ENCODE measurements at places on chromosomes 1 and 21.

DNA sequence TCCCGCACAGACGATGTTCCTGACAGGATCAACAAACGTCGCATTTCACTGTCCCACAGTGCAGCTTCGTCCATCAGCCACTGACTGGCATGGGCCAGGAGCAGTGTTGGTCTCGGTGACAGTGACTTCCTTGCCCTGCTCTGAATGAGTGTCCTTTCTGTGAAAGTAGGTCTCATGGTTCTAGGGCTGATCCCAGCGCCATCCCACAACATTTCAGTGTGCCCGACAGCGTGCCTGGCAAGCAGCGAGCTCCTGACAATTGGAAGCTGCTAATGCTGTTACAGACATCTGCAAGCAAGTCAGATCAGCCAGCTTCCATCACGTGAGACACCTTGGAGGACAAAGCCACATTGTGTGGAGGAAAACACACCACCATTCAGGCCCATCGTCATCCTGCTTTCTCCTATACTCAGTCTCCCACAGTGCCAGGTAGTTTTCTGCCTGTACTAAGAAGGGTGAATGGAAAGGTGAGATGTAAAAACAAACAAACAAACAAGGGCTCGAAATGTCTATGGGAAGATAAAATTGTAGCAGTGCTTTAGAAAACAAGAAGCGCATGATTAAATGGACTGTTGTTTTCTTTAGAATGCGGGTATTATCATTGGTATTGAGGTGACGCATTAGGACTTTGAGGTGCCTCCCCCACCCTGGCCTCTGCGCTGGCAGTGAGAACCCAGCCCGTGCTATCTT is 21.9 kb downstream of the ERRFI1 start:
- DNase-seq, result no peak

- DNase-seq, result no peak
Observed at GRCh38 chr1:210588946-210589345, 260.2 kb downstream of the HHAT start.

GRCh38 chr1:15218287-15219279 is 28.4 kb upstream of the FHAD1 start:
- no peak for DNase-seq

GRCh38 chr1:193417945-193418744 is 231.7 kb upstream of the B3GALT2 start:
- DNase-seq, result no peak

GRCh38 chr1:39573736-39574624 is 2.6 kb downstream of the PABPC4 start:
- no peak for DNase-seq

GRCh38 chr21:34967509-34968289 is 81.4 kb downstream of the RUNX1 start:
- DNase-seq, result no peak

DNA sequence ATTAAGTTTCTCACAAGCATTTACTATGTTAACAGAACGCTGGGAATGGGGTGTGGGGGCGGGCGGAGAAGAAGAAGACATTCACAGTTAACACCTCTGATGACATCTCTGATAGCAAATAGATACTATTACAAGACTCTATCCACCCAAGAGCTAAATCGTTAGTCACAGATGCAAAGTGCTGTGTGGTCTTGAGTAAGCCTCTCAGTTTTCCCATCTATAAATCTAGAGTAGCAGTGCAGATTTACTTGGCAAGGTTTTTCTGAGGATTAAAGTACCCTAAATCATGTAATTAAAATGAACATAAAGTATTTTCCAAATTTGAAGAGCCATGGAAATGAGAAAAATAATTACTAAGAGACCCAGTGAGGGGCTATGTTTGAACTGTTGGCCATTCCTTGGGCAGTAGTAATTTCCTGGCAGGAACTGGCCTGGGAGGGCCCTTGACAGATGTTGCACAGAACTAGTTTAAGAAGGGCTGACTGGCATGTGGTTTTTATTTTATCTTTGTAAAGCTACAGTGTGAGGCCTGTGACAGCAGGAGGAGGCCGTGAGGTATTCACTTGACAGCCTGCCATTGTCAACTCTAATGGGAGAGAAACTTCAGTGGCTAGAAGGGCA is 58.7 kb upstream of the APOBEC4 start:
- no peak for DNase-seq

DNA sequence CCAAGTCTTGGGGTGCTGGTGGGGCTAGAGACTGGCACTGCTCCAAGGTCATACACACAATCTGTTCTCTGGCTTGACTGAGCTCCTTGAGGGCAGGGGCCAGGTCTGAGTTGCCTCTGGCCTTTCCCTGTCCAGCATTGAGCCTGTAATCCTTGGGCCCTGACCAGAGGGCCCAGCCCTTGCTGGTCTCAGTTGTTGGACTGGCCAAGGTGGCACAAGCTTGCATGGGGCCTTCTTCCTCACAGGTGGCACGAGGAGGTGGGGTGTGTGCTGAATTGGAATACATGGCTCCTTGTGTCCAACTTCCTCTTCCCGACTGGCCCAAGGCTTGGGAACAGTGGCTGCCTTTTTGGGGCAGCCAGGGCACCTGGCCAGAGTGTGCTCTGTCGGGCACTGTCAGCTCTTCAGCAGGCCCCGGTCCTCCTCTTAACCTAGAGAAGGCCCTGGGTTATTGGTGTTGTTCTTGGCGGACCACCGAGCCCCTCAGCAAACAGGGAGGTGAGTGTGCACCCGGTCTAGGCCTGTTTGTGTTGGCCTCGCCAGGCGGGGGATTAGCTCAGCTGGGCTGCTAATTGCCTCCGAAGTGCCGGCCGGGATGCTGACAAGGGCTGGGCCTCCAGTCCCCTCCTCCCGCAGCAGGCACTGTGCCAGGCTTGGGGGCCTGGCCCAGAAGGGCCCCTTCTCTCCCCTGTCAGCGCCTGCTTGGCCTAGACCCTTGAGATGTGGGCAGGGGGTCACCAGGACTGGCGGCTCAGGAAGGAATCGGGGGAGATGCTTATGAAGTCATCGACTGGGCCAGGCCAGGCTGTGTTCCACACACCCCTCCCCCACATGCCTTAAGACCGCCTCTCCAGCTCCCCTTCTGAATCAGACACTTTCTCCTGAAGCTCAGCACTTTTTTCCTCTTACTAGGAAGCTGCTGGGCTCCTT is 28.5 kb downstream of the WNT4 start:
- no peak for DNase-seq

- DNase-seq, result no peak
Observed at GRCh38 chr1:234533034-234533891, 54.3 kb upstream of the TARBP1 start.

DNA sequence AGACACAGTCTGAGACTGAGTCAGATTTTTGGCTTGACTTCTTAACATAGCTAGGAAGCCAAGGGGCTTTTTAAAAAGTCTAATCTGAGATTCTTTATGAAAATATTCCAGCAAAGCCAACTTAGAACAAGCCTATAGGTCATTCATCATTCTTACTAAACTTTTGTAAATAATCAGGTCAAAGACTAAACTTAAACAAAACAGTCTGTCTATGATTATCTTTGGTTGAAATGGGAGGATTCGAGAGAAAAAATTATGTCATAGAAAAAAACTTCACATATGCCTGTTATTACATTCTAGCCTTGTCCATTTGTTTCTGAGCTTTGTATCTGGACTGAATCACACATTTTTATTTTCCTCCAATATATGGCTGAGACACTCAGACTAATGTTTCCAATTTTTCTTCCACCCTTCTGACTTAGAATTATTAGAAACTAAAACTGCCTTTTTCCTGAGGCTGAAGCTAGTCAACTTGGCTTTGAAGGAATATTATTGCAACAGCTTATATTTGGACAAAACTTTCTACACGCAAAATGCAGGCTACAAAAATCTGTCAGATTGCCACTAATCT is 83.3 kb downstream of the ETS2 start:
- DNase-seq, result no peak

- DNase-seq, result no peak
Observed at GRCh38 chr1:39701049-39701439, 9.8 kb upstream of the HPCAL4 start.

DNA sequence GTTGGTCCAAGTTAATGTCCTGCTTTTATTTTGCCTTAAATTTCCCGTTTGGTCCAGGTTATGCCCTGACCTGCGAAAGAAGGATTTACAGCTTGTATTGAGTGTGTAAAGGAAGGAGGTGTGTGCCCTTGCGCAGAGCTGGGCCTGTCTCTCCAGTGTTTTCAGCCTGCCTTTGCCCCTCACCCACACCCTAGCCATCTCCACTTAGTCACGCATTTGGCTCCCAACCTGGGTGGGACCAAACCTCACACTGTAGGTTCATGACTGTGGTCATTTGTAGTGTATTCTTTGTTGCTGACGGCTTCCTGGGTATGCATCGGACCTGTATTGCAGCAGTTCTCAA is 572 bp upstream of the SRSF10 start:
- DNase-seq, result peak; percentile 16

- no peak for DNase-seq
Observed at GRCh38 chr1:236636017-236636416, 31.7 kb upstream of the HEATR1 start.

DNA sequence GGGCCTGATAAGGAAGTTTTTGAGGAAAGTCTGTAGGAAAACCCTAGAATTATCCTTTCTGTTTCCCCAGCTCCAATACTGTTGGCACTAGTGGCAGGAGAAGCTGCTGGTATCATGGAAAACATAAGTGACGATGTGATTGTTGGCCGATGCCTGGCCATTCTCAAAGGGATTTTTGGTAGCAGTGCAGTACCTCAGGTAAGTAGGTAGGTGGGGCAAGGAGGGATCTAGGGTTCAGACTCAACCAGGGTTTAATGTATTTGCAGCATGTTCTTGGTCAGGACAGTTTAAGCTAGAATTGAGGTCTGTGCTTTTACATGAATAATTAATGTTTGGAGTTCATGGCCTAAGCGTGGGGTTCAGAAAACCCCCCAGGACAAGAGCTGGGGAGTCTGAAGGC is 62.1 kb downstream of the KDM1A start:
- DNase-seq, result no peak

- DNase-seq, result no peak
Observed at GRCh38 chr1:107670397-107671040, 294.5 kb downstream of the VAV3 start.

- peak; percentile 11 for DNase-seq
Observed at GRCh38 chr21:35932232-35932911, 128.0 kb downstream of the SETD4 start.

GRCh38 chr1:43671626-43672330 is 21.8 kb downstream of the KDM4A start:
- DNase-seq, result no peak

GRCh38 chr21:26067836-26068594 is 102.6 kb downstream of the APP start:
- DNase-seq, result no peak

GRCh38 chr1:206560007-206560716 is 52.1 kb downstream of the EIF2D start:
- peak; percentile 58 for DNase-seq

DNA sequence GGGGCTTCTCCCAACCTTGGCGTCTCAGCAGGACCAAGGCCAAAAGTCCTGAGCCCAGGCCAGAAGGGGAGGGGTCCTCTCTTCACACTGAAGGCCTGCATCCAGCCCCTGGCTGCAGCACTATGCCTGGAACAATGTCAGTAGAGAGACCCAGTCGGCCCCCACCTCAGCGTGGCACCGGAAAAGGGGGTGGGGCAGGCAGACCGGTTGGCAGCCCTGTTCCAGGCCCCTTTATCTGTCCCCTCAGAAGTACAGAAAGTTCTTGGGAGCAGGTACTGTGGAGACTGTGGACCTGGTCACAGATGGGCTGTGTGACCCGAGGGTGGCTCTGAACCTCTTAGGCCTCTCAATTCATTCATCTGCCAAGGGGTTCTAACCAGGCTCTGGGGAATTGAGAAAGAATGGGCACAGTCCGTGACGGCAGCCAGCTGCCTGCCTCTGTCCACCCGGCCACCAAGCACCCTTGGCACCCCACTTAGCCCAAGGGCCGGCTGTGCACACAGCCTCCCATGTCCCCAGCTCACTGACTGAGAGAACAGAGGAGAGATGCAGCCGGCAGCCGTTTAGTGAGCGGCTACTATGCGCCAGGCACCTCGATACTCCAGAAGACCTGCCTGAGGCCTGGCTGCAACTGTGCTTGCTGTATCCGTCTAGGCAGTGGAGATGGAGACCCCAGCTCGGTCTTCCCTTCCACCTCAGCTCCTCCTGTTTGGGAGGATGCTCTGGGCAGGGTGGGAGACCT is 23.9 kb downstream of the RUNX3 start:
- peak; percentile 1 for DNase-seq

DNA sequence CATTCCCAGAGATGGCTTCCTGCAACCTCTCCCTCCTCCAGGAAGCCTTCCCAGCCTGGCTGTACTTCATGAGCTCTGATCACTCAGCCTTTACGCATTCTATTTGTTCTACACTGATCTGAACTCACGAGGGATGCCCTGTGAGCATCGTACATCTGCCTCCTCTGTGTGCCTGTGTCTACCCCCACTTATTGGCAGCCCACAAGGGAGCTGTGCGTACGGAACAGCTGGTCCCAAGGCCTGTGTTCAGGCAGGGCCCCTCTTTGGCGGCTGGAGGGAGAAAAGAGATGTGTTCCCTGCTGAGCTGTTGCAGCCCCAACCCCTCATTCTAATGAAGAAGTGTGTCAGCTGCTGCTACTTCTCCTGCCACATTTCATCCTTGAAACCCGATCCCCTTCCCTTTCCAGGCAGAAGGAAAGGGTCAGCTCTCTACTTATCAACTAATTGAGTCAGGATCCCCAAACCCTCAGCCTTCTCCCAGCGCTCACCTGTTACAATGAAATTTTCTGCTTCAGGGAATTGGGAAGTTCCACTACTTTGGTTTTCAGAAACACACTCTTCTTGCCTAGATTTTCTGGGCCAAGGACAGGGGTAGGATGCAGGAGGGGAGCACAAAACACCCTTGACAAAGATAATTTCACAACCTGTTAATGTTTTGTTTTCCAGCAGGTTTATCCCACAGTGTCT is 3.2 kb downstream of the INKA2 start:
- DNase-seq, result no peak

GRCh38 chr1:64166629-64167028 is 36.8 kb upstream of the UBE2U start:
- DNase-seq, result no peak

DNA sequence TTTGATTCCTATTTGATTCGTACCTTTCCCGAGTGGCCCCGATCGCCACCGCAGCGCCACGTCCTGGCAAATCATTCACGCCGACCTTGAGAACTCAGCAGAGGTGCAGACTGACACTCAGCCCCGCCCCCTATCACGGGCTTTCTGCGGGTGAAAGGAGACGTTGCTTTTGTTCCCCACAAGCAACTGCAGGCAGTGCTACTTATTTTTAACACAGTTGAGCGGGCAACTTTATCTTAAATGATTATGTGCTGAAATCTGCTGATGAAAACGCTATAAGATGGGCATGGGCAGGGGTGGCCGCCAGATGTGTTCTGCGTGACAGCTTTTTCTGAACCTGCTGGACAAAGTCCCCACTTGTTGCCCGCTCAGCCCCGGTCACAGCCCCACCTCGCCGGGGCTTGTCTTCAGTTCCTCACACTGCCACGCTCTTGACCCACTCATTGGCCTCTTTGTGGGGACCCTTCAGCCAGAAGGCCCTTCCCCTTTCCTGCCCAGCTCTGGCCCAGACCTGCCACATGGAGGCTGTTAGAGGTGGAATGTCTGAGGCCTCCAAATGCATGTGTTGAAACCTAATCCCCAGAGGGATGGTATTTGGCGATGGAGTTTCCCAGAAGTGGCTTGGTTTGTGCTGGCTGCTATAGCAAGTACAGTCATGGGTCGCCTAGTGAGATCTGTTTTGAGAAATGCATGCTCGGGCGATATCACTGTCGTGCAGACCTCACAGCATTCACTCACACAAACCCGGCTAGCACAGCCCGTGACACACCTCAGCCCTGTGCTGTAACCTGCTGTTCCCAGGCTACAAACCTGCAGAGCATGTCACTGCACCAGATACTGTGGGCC is 15.7 kb upstream of the PDXK start:
- no peak for DNase-seq

Data from activated CD4-positive, alpha-beta T cell treated with anti-CD3 and anti-CD28 coated beads for 4 hours (primary cell).